Lung (tissue), 17 donors: ENCODE measurements at places on chromosomes 16 and 17. TPM values are rescaled to one million over a fixed set of nuclear protein-coding genes. Genes with fewer than 3 reads are reported as not detected.
A peak's percentile ranks its signal among the peaks of the same experiment; 100 is the strongest.

DNA sequence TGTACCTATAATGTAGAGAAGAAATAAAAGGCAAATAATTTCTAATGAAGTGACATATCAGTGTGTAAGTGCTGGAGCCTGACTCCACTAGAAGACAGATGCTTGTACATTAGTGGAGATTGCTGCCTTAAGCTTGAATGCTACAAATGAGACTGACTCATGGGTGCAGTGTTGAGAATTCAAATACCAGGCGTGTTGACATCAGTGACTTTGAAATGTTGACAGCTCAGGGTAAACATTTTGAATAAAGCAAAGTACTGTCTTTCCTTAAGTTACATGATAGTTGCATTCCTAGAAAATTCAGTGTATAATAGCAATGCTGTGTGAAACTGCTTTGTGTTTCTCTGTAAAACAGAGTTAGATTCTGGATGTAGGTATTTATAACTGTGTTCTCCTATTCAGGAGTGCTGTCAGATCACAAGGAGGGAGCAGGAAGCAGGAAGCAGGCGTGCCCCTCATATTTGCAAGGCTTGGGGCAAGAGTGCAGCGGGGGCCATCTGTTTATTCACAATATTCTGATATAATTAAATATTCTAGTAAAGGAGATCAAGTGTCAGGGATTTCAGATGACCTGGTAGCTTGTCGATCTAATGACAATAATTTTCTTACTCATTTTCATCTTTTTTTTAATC, 119.0 kb downstream of the SPECC1 start:
- DNase-seq = no peak

DNA sequence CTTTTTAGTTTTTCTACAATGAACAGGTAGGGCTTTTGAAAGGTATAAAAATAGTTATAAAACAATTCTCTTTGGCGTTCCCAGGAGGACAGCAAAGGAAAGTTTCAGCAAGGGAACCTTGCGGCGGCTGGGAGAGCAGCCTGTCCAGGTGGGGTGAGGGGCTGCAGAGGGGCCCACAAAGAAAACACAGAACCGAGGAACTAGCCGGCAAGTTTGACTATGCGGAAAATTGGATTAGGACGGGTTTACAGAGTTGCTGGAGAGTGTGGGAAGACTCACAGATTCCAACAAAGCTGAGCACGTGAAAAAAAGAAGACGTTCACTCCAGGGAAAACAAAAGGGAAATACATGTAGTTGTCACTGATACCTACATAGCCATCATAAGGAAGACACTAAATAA, 40.2 kb upstream of the METTL16 start:
- no peak for DNase-seq

DNA sequence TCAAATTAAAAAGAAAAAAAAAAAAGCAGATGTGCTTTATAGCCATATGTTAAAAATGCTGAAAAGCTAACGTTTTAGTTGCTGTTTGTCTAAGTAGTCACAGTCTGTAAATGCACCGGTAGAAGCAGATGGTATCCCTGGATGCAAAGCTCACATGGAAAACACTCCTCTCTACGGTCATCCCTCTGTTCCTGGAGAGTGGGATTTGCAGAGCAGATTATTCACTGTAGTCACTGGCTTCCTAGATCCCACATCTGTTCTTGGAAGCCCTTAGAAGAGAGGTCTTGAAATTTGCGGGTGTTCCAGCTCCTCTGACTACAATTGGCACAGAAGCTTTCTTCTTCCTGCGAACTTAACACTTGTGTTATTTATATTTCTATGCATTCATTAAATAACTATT, 186.6 kb downstream of the PMP22 start:
- DNase-seq = no peak

GRCh38 chr17:41540921-41541625, 13.0 kb upstream of the KRT19 start:
- DNase-seq = no peak

GRCh38 chr16:9152649-9153501, 61.4 kb downstream of the HAPSTR1 start:
- DNase-seq = no peak

- no peak for DNase-seq
Measured at GRCh38 chr17:56972111-56972730, 5.7 kb upstream of the SCPEP1 start.

GRCh38 chr16:86101137-86101896, 202.4 kb downstream of the IRF8 start:
- DNase-seq = no peak

- no peak for DNase-seq
Measured at GRCh38 chr16:73131156-73131862, 83.4 kb upstream of the ZFHX3 start.

- DNase-seq = no peak
Measured at GRCh38 chr17:30414486-30414885, 35.8 kb downstream of the CPD start.

- no peak for DNase-seq
Measured at GRCh38 chr17:78892520-78892919, 10.5 kb downstream of the CEP295NL start.

GRCh38 chr16:61146429-61146828, 889.8 kb downstream of the CDH8 start:
- no peak for DNase-seq

- no peak for DNase-seq
Measured at GRCh38 chr16:83554096-83554495, 253.7 kb upstream of the HSBP1 start.

- no peak for DNase-seq
Measured at GRCh38 chr17:17110520-17110919, 68.3 kb downstream of the MPRIP start.

DNA sequence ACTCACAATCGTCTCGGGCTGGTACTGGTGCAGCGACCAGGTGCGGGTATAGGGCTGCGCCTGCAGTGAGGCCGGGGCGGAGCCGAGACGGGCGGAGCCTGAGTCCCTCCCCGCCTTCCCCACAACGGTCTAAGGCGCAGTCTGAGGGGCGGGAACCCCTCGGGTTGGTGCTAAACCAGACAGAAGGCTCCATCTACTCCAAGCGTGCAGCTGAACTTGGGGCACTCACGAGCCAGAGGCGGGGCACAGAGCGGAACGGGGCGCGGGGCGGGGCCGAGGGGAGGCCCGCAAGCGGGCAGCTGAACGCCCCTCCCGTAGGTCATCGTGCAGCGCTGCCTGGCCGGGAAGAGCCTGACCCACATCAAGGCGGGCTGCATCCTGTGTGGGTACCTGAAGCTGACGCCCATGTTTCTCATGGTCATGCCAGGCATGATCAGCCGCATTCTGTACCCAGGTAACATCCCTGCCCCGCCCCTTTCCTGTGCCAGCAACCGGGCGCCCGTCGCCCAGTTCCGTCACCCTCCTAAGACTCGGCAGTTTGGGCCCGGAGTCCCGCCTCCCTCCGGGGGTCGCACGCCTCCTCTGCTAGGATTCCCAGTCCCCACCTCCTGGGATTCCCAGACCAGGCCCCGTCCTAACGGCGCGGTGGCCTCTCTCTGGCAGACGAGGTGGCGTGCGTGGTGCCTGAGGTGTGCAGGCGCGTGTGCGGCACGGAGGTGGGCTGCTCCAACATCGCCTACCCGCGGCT, 5.0 kb downstream of the SLC5A2 start:
- DNase-seq = peak; percentile 64

DNA sequence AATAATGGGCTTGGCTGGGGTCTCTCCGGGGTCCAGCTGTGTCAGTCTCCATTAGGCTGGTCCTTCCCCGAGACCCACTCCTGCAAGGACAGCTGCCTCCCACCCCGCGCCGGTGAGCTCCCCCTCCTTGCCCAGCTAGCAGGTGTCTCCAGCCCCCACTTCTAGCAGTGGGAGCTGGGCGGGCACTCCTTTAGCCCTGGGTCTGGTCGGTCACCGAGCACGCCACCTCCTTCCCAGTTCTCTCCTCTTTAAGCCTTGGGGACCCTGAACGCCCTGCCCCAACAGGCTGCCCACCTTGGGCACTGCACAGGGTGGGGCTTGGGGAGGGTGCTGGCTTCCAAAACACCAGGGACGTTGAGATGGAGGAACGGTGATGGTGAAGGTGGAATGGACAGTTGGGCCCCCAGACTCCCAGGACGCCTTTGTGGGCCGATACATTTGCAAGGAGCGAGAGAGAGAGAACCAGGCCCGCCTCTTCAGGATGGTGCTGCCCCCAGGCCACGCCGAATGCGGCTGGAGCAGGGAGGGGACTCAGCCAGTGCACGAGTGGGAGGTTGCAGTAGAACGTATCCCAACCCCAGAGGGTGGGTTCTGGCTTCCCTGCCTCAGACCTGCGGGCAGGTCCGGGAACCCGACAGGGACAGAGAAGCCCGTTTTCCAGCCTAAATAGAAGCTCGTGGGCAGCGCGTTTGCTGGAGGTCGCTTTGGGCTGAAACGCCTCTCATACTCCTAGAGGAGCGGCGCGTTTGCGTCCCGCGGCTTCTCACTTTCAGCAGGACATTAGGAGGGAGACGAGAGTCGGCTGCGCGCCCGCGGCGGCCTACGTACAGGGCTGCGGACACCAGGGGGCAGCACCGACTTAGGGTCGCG, 10.7 kb downstream of the TBX2 start:
- DNase-seq = peak; percentile 96

DNA sequence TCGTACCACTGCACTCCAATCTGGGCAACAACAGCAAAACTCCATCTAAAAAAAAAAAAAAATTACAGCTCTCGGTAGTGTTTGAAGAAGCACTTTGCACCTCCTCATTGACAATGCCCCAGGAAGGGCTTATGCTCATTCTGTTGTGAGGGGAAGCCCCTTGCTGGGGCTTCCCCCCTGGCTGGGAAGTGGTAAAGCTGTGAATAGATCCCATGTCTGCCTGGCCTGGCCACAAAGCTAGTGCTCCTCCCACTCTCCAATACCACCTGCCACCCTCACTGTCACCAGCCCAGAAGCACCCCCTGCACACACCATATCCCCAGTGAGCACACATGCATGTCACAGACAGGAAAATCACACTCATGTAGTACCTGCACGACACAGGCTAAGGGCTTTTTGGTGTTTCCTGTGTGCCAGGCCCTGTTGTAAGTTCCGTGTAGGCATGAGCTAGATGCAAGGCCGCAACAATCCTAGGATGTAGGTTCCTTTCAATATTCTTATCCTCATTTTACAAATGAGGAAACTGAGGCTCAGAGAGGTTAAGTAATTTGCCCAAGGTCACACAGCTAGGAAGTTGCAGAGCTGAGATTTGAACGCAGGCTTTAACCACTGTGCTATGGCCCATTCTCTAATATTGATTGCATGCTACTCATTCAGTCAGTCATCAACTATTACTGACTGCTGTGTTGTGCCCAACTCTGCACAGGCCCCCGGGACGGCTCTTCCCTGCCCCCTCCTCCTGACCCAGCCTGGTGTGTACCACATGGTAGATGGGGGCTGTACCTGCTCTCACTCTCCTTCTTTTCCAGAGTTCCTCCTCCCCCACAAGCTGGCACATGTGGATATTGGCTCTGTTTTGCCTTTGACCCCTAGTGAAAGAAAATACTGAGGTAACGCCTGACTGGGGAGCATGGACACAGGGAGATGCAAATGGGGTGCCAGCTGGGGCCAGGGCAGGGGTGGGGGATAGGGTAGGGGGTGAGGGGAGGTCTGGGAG, 11.9 kb upstream of the COL1A1 start:
- DNase-seq = peak; percentile 19

DNA sequence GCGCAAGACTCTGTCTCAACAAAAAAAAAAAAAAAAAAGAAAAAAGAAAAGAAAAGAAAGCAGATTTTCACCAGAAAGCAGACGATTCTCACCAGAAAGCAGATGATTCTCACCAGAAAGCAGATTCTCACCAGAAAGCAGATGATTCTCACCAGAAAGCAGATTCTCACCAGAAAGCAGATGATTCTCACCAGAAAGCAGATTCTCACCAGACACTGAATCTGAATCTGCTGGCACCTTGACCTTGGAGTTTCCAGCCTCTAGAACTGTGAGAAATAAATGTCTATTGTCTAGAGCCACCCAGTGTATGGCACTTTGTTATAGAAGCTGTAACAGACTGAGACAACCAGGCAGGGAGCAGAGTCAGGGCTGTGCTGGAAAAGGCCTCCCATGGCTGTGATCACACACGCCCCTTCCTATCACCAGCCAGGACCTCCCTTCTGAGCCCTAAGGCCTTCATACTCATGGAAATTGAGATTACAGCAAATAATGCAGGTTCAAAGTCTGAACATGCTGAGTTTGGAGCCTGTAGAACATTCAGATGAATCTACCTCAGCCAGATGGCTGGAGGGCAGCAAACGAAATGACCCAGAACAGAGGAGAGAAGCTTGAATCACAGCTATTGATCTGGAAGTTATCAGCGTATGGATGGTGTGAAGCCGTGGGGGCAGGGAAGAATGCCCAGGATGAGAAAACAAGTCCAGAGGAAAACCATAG, 309.3 kb downstream of the SLC39A11 start:
- no peak for DNase-seq

DNA sequence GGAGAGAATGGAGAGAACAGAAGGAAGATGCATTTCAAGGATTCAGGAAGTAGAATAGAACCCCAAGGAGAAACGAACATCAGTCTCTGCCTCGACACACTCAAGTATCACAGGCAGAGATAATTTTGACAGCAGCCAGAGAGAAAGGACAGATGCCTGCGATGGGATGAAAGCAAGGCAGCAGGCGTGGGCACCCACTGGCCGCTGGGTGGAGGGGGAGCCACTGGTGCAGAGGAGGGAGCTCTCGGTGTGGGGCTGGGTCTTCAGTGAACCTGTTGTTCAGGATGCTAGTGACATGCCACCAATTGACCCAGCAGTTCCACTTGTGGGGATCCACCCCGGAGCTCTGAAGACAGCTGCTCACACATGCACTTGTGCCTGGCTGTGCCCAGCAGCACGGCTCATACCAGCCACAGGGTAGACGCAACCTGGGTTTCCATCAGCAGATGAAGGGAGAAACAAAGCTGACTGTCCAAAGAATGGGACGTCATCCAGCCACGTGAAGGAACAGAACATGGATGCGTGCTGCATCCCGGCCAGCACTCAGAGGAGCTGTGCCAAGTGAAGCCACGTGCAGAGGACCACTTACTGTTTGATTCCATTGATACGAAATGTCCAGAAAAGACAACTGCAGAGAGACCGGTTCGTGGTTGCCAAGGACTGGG, 127.0 kb downstream of the BANP start:
- DNase-seq = no peak

- peak; percentile 44 for DNase-seq
Measured at GRCh38 chr17:45230787-45231480, 9.2 kb downstream of the FMNL1 start.

GRCh38 chr17:12445331-12445730, 220.4 kb upstream of the MYOCD start:
- no peak for DNase-seq

- no peak for DNase-seq
Measured at GRCh38 chr16:14399378-14400284, 230.4 kb downstream of the PARN start.

DNA sequence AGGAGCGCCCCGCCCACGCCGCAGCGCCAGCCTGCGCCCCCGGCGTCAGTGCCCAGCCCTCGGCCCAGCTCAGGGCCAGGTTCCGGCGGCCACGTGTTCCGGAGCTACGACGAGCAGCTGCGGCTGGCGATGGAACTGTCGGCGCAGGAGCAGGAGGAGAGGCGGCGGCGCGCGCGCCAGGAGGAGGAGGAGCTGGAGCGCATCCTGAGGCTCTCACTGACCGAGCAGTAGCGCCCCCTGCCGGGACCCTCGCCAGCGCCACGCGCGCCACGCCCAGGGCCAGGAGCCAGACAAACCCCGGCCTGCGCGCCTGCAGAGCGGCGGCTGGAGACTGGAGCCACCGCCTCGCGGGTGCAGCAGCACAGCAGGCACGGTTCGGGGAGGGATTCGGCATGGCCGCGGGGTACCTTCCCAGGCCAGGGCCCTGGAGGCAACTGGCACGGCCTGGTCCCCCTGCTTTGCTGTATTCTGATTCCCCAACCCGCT, 9.3 kb downstream of the CORO6 start:
- DNase-seq = peak; percentile 89

The CACNA1H gene
- 7.1 TPM for polyA plus RNA-seq

The BCL6B gene
- 15.4 TPM for polyA plus RNA-seq

The COPZ2 gene
- 6.2 TPM for polyA plus RNA-seq

The TRPV3 gene
- polyA plus RNA-seq = 0.10 TPM

The SLFN12L gene
- polyA plus RNA-seq = 0.59 TPM

The EVPLL gene
- polyA plus RNA-seq = 2.0 TPM

The MYO15B gene
- polyA plus RNA-seq = 141 TPM
